Brain microvascular endothelial cell (primary cell): ENCODE measurements at places on chromosomes 5 and 9.

DNA sequence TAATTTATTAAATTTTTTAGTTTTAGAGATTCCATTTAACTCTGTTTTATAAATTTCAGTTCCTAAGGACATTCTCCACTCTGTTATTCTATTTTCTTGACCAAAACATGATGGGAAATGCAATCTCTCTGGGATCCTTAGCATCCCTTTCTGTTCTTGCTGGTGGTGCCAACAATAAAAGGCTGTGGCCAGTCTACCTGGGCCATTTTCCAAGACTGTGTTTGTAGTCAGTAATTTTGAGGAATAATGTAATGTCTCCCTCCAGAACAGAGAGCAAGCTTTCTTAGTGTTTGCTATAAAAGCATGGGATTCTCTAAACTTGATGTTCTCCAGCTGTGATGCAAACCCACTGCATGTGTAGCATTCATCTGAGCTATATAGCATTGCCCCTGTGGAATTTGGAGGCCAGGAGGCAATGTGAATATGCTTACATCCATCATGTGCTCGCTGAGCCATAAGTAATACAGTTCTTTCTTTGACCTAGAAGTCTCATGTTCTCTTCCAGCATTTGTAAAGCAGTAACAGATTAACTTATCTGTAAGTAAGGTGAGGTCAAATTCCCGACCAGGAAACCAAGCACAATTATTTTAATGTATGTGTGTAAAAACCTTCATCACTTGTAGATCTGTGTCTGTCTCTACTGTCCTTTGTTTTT, 211.5 kb upstream of the TAS2R1 start:
- DNase-seq: no peak

DNA sequence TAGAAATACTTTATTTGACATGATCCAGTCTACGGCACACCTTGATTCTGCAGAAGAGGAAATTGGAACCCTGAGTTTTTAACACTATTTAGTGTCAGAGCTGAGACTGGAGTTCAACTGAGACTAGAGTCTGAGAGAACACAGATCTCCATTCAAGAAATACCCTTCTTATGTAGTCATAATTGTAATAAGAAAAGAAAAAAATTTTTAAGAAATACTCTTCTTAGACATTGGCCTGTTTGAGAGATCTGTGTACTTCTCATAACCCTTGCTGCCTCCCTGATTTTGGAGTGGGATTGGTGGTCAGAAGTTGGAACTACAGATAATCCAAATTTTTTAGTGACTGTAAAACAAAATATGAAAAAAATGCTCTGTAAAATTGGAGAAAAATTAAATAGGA, 253.4 kb downstream of the ARRDC3 start:
- no peak for DNase-seq

GRCh38 chr5:1171340-1171941, 30.0 kb upstream of the SLC6A19 start:
- no peak for DNase-seq

- DNase-seq: no peak
Measured at GRCh38 chr5:10376544-10376943, 23.0 kb downstream of the MARCHF6 start.

DNA sequence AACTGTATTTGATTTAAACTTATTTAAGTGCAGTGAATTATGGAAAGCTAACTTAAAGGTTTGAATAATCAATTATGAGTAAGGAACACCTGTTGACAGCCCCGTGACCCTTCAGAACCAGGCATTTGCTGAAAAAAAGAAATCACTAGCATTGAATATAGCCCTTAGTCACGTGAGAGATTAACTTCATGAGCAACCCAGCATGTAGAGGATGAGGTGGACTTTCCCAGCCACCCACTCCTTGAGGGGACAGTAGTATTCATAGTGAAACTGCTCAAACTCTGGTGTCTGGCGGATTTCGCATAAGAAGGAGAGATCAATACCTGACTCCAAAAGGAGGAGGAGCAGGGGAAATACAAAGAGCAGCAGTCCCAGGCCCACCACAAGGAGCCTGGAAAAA, 184.8 kb upstream of the RASEF start:
- no peak for DNase-seq

- no peak for DNase-seq
Measured at GRCh38 chr9:18996211-18996610, 36.8 kb downstream of the SAXO1 start.

- no peak for DNase-seq
Measured at GRCh38 chr5:110105692-110106091, 416.0 kb downstream of the MAN2A1 start.

GRCh38 chr5:2985718-2986117, 234.2 kb upstream of the IRX2 start:
- no peak for DNase-seq

DNA sequence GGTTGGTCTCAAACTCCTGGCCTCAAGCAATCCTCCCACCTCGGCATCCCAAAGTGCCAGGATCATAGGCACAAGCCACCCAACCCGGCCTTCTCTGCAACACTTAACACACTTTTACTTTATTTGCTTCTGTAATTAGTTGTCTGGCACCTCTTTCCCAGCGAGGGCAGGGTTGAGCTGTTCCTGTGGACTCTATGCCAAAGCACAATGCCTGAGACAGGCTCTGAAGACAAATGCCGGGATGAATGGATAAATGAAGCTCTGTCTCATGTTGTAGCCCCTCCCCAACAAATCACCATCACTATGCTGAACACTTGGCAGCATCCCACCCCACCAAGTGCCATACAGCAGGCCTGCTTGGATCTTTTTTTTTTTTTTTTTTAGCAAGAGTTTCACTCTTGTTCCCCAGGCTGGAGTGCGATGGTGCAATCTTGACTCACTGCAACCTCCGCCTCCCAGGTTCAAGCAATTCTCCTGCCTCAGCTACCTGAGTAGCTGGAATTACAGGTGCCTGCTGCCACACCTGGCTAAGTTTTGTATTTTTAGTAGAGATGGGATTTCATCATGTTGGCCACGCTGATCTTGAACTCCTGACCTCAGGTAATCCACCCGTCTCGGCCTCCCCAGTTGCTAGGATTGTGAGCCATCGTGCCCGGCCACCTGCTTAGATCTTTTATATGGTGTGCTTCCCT, 21.3 kb downstream of the GPX3 start:
- DNase-seq: no peak

DNA sequence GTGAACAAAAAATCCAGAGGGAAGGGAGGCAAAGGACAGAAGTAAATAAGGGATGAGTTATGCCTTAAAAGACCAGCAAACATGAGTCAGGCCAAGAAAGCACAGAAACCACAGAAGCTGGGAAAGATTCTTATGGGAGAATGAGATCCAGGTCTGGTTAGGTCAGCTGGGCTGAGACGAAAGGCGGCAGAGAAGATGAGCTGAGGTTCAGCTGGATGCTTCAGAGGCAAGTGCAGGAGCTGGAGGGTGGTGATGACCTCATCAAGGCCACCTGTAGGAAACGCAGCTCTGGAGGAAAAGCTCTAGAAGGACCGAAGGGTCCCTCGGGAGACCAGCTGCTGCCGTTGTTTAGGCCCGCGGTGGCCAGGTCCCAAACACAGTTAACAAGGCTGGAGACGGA, 152.0 kb downstream of the MYO10 start:
- peak; percentile 77 for DNase-seq

- no peak for DNase-seq
Measured at GRCh38 chr9:37960631-37961030, 56.7 kb upstream of the SLC25A51 start.

DNA sequence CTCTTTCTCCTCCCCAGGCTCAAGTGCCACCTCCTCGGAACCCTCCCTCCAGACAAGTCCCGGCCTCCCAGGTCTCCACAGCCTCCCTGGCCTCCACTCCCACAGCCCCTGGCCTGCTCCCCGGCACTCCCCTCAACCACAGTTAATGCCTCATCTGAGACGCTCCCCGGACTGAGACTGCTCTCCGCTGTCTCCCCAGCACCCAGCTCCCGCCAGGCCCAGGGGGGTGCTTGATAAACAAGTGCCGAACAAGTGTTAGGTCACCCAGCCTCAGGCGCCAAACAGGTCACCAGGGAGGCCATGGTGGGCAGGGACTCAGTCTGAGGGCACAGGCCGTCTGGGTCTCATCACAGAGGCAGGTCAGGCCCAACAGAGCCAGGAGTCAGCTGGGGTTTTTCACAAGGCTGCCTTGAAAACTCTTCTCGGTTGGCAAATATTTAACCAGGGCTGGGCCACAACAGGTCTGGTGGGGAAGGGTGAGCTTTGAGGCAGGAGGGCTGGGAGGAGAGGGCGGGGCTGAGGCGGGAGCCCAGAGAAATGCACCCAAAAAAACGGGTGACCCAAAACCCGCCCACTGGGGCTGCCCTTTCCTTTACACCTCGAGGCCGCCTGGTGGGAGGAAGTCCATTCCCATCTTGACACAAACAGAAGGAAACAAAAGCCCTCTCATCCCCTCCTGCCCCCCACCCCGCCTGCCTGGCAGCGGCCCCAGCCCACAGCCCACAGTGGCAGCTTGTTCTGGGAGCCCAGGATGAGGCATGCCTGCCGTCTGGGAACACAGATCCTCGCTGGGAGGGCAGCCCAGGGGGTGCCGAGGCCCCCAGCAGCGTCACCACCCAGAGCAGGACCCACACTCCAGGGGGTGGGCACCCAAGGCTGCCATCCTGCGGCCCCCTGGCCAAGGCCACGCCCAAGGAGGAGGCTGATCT, 66.6 kb upstream of the STXBP1 start:
- no peak for DNase-seq

GRCh38 chr9:23829580-23830475, 3.8 kb upstream of the ELAVL2 start:
- no peak for DNase-seq

DNA sequence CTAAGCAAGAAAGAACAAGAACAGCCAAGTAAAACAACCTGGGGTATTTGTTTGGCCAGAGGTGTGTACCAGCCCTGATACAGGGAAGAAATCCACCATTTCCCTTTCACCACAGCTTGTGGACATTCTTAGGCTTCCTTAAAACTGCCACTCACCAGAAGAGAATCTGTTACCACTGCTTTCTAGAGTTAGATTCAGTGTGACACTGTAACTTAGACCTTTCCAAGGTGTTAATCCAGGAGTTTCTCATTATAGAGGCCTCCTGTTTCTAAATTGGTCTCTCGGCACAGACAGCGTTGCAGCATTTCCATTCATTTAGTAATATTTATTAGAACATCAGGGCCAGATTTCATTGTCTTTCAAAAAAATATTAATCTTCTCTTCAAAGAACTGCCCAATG, 55.0 kb downstream of the NIPAL4 start:
- no peak for DNase-seq

GRCh38 chr5:81359108-81359507, 34.8 kb downstream of the ACOT12 start:
- no peak for DNase-seq

GRCh38 chr9:95043826-95044225, 273.7 kb downstream of the FANCC start:
- no peak for DNase-seq

DNA sequence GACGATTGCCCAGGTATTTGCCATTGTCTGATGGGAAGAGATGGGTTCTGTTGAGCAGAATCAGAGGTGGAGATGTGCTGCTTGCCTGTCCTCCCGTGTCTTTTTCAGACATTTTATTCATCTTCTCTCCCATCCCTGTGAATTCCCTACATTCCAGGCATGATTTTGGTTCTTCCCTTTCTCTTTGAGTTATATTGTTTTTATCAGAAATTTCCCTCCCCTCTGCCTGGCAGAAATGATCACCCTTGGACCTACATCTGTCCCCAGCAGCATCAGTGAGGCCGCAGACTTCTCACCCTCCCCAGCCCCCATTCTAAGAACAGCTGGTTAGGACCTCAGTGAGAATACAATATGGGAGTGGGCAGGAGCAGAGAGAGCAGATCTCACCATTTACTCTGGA, 640.2 kb downstream of the CCDC171 start:
- DNase-seq: no peak

DNA sequence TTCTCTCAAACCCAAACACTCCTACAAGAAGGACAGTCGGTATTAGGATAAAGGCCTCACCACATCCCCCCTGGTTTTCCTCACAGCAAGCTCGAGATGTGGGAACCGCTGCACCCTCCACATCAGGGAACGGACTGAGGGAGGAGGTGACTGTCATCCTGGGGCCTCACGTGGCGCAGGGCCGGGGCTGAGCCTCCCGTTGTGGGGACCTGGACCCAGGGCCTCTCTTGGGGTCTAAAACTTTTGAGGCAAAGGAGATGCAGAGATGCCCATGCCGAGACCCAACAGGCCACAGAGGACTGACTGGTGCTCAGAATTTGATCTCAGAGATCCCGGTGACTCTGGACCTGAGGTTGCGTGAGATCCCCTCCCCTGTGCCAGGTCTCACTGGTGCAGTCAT, 72.7 kb downstream of the MRPL36 start:
- no peak for DNase-seq

DNA sequence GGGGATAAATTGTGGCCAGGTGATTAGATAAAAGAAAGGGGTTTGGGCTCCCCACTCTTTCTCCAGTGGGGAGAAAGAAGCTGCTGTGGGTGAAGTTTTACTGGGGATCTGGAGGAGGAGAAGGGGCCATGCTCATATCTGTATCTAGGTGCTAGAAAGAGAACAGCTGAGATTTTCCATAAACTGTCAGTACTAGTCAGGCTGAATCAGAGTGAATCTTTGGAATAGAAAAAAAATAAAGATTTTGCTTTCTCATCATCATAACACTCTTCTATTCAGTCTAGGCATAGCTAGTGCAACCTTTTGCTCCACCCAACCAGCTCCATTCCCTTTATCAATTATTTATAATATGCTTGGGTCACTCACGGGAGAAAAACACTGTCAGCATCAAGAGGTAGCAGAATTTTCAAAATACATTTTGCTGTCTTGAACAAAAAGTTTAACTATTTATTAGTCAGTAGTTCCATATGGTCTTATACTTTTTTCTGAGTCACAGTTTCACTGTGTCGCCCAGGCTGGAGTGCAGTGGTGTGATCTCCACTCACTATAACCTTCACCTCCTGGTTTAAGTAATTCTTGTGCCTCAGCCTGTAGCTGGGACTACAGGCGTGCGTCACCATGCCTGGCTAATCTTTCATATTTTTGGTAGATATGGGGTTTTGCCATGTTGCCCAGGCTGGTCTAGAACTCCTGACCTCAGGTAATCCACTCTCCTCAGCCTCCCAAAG, 21.3 kb upstream of the ERMP1 start:
- DNase-seq: no peak

DNA sequence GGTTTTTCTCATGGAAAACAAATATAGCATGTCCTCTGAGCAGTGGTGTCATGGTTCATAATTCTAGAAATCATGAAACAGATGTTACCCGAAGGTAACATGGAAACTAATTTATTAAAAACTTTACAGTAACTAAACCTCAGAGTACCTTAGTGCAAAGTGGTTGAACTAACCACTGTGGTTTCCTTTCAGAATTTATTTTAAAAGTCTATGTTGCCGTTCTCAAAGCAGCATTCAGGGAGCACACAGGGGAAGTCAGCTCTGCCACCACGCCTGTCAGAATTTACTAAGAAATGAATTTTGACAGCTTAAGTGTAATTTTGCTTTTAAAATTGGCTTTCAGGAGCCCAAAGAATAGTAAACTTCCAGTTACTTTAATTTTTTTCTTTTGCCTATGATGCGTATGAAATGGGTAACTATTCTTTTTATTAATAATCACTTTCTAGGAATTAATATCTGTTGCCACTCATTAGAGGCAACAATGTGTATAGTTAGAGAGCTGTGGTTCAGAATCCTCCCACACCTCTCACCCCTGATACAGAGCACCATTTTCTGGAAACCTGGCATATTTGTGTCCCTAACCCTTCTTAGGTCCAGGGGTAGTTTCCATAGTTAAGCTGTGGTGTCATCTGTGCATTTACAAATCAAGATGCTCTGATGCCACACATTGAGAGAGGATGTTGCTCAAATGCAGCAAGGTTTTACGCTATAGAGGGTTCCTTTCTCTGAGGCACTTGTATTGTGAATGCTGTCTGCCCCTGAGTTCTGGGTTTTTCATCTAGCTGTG, 202.6 kb downstream of the ZSWIM6 start:
- DNase-seq: no peak

- no peak for DNase-seq
Measured at GRCh38 chr9:120440791-120441190, 139.2 kb downstream of the CDK5RAP2 start.
